LHCN-M2 (cell line): ENCODE measurements at places on chromosomes 1 and 21. TPM values are rescaled to one million over a fixed set of nuclear protein-coding genes. Genes with fewer than 3 reads are reported as not detected.

DNA sequence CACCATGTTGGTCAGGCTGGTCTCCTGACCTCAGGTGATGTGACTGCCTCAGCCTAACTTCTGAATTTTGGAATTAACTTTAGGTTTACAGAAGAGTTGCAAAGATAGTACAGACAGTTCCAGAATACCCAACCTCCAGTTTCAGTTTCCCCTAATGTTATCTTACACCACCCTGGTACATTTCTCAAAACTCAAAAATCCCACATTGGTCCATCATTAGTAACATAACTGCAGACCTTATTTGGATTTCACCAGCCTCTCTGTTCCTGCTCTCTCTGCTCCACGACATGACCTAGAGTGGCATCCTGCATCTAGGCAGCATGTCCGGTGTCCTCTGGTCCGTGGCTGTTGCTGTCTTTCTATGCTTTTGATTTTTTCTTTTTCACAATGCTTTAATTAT is 5.0 kb upstream of the ZC3H12A start:
- no peak for DNase-seq

KRTAP7-1 gene
- not detected in 2 replicates for total RNA-seq

DHRS3 gene
- total RNA-seq: 1.4 and 1.6 TPM in 2 replicates

GRCh38 chr21:32878661-32879060 is 107.1 kb upstream of the PAXBP1 start:
- no peak for DNase-seq

TACSTD2 gene
- not detected in 2 replicates for total RNA-seq

GRCh38 chr1:57858740-57859139 is 434.9 kb upstream of the DAB1 start:
- DNase-seq: no peak

- no peak for DNase-seq
Measured at GRCh38 chr1:10765304-10765703, 31.1 kb downstream of the CASZ1 start.

DNA sequence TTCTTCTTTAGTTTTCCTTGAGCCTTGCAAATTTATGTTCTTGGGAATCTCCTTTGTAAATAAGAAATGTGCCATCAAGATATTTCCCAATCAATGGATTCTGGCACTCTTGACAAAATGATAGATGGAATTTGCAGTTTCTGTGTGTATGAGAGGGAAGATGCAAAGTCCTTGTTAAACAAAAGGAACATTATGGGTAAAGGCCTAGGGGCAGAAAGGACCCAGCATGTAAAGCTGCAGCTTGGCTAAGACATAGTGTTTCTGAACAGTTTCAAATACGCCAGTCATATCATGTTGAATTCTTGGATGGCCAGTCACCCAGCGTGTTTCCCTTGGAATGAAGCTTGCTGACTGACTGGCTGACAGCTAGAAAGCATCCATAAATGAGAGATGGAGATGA is 210.8 kb downstream of the NFIA start:
- DNase-seq: no peak

GRCh38 chr1:244150665-244151064 is 99.6 kb downstream of the ZBTB18 start:
- DNase-seq: no peak

- no peak for DNase-seq
Measured at GRCh38 chr1:21277180-21277579, 13.1 kb downstream of the ECE1 start.

MTARC1 gene
- total RNA-seq: 0.34 and 2.5 TPM in 2 replicates

- DNase-seq: peak; percentile 54
Measured at GRCh38 chr1:32871364-32872191, 866 bp upstream of the FNDC5 start.

CCDC24 gene
- total RNA-seq: 5.1 and 5.2 TPM in 2 replicates

TDRD10 gene
- not detected in 2 replicates for total RNA-seq

UMODL1 gene
- total RNA-seq: not detected in 2 replicates

GRCh38 chr1:17866740-17867029 is 111.6 kb downstream of the ACTL8 start:
- DNase-seq: no peak

SH2D1B gene
- 0.11 and 0.13 TPM in 2 replicates for total RNA-seq

PTPRC gene
- total RNA-seq: 0.23 and 1.2 TPM in 2 replicates

DNA sequence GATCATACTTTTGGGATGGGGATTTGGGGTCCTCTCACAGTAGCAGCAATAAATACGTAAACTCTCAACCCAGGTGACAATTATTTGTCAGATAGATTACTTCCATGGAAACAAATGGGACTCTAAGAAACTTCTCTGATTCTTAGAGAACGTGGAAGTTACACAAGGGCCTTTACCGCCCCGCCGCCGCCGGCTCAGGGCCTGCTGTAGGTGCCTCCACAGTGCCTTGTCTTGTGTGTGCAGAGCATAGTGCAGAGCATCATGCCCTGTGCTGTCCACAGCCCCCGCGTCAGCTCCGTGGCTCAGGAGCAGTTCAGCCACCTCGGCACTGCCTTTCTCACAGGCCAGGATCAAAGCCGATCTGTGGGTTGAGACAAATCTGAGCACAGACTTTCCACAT is 11.0 kb downstream of the ANKRD35 start:
- no peak for DNase-seq

DNA sequence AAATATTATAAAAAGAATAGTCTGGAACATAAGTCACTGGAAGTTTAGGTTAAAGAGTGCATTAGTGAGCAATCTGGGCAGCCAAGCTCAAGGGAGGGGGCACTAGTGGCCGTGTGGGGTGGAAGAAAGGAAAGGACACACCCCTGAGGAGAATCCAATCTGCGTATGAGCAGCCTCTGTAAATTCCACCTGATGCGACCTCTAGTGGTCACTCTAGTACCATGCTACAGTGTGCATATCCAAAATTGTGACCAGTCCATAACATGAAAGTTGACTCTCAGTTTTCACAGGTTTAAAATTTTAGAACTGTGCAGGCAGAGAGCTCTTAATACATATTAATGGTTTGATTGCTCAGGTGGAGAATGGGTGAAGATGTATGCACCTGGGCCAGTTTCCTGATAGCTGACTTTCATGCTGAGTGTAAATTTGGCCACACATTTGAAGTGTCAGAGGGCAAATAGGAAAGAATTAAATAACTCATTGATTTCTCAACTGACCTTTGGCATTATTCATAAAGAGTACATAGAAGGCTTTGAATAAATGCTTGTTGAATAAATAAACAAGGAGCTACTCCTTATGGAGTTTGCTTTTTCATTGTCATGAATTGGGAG is 105.9 kb upstream of the C21orf91 start:
- DNase-seq: peak; percentile 44

GRCh38 chr1:21255943-21256320 is 34.3 kb downstream of the ECE1 start:
- no peak for DNase-seq

GRCh38 chr1:184399192-184399847 is 12.5 kb downstream of the C1orf21 start:
- DNase-seq: no peak

GRCh38 chr1:213381572-213382084 is 330.6 kb downstream of the RPS6KC1 start:
- DNase-seq: peak; percentile 16

DNA sequence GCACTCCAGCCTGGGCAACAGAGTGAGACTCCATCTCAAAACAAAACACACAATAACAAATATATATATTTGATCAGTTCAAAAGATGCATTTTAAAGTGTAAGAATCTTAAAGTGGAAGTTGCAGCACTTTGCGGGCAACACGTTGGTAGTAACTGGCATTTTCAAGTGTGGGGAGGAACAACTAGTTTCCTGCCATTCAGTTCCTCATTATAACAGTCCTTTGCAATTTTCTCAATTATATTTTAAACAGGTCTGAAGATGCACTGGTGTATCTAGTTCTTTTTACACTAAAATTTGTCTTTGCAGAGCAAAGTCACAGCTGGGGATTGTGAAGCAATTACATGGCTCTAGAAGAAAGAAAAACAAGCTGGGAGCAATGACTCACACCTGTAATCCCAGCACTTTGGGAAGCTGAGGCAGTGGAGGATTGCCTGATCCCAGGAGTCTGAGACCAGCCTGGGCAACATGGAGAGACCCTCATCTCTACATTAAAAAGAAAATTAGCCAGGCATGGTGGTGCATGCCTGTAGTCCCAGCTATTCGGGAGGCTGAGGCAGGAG is 25.3 kb downstream of the RRAGC start:
- peak; percentile 17 for DNase-seq

DNA sequence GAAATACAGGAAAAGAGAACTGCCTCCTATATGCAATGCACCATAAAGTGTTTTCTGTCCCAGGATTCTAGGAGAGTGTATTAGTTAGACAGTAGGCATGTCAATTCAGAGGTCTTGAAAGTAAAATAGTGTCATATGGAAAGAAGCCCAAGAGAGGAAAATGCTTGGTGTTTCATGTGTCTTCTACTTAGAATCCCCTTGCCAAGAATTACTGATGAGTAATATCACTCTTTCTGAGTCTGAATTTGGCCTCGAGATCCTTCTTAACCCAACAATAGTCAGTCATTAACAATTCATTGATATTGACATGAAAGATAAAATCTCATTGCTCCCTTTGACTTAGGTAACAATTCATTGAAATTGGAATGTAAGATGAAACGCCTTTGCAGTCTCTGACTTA is 972.2 kb downstream of the TTLL7 start:
- DNase-seq: no peak

DNA sequence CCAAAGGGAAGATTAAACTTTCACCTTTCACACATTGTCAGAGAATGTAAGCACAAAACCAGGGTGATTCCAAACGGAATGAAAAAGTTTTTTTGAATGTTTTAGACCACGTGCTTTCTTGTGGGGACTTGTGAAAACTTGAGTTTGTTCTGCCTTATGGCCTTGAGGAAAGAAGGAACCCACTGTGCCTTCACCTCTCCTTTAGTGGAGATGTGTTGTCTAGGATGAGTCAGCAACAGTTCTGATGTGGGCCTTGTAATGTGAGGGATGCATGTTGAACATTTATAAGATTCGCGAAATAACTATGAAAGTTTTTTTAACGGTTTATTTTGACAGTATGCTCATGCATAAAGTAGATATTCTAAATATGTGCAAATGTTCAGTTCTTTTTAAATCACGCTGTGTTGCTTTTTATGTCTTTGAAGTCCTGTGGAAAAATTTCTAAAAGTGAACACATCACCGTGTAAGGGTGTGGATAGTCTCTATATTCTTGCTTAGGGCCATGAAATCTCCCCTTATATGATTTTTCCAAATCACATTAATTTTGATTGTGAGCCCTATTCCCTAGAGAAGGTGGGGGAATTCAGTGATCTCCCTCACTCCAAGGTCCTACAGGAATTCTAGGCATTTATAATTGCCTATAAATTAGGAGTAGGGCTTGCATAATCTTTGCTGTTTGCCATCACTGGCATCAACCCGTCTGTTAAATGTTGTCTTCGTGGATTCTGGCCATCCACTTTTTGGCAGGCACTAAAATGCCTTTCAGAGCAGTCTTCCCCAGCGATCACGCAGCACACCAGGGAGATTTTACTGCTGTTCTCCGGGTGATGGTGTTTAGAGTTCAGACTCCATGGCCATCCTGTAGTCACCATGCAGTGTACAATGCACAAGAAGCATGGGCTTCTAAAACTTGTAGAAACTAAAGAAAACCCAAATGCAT is 47.4 kb downstream of the PLA2G4A start:
- no peak for DNase-seq

KIAA0040 gene
- total RNA-seq: not detected in 2 replicates

PDZK1 gene
- total RNA-seq: 0.13 and 0.69 TPM in 2 replicates
